ENCODE measurements at places on chromosomes 5 and 9.

GRCh38 chr5:144710637-144711036, 540.0 kb downstream of the KCTD16 start:
- DNase-seq: no peak

GRCh38 chr9:130039528-130040147, 3.4 kb downstream of the FNBP1 start:
- no peak for DNase-seq

- DNase-seq: no peak
Observed at GRCh38 chr5:132661231-132662003, 3.4 kb downstream of the IL13 start.

DNA sequence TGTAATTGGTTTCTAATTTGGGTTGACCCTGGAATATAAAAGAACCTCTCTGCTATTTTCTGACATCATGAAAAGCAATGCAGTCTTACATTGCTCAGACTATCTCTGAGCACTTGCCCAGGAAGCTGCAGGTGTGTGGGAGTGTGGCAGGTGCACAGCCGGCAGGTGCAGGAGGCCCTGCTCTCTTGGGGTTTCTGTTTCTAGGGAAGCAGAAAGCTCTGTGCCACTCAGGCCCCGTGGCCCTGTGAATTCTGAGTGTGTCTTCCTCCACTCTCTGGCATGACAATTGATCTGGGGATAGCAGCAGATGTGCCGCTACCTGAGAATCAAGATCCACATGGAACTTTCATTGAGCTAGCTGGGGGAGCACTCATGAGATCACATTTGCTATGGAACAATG, 45.7 kb upstream of the IRX2 start:
- no peak for DNase-seq

GRCh38 chr9:2338777-2339365, 282.7 kb upstream of the VLDLR start:
- DNase-seq: no peak

GRCh38 chr5:149283626-149284480, 12.2 kb downstream of the AFAP1L1 start:
- DNase-seq: peak; percentile 75

All from AG20443 (cell line).